ENCODE measurements at places on chromosomes 11 and 22. TPM values are rescaled to one million over a fixed set of nuclear protein-coding genes. Genes with fewer than 3 reads are reported as not detected.

GRCh38 chr11:1768141-1768469 is 4.4 kb upstream of the CTSD start:
- no peak for DNase-seq

- DNase-seq = no peak
Measured at GRCh38 chr11:63769714-63770455, 1.3 kb upstream of the ZFTA start.

DNA sequence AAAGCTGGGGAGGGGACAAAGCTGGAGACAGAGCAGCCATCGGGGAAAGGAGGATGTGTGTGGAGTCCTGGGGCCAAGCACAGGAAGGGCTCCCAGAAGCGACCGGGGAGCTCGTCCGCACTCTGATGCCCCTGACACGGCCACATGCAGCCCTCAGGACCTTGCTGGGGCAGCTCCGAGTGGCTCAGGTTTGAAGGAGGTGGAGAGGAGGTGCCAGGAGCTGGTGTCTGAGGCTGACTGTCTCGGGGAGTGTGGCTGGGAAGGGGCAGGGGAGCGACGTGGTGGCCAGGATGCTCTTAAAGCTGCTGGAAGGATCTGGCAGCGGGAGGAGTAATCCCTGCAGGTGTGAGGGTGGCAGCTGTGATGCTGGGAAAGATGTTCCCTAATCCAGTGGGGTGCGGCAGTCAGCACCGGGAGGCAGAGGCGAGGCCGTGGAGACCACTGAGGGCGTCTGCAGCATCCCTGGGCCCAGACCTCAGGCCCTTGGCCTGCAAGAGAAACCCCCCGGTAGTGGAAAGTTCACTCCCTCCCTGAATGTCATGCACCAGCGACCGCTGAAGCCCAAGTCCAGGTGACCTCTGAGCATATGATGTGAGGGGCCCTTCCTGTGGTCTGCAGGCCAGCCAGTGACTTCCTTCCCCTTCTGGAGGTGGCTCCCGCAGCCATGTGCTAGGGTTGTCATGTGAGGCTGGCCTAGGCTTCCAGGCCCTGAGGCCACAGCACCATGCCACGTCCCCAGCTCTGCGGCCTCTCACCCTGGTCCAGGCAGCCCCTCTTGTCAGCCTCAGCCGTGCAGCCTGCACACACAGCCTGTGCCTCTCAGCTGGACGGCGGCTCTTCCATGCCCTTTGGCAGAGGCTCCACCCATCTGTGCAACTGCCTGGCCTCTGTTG is 17.2 kb upstream of the CTSD start:
- no peak for DNase-seq

DNA sequence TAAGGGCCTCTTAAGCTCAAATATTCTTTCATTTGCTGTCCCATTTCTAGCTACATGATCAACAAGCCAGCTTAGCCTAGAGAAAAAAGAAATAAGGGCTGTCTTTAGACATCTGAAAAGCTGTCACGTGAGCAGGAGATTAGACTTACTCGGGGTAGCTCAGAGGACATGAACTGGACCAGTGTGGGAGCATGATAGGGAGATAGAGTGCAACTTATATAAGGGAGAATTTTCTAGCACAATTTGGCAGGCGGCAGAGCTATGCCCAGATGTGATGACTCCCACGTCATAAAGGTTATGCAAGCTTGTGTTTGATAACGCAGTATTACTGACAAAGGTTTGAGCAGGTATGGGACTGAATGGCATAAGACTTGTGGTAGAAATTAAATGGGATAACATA is 28.2 kb upstream of the TPBGL start:
- no peak for DNase-seq

ANGPTL5 gene
- total RNA-seq = not detected

OSM gene
- not detected for total RNA-seq

OR51I1 gene
- not detected for total RNA-seq
